ENCODE measurements at places on chromosomes 11 and 22.

DNA sequence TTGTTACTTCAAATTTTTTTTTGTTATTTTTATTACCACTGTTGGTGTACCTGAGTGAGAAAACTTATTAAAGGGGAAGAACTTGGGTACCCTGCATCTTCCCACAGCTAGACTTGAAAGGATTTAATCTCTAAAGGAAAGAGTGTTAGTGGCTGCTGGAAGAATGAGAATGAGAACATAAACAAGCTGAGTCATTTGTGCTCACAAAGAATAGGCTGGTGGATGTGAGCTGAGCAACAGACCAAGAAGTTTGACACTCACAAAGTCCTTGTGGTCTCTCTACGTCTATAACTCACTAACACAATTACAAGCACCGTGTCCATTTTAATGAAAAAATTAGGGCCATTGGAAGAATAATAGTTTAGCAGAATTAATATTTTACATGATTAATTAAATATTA lies 217.6 kb upstream of the ANO5 start:
- DNase-seq = no peak

- DNase-seq = no peak
These were observed 96.3 kb downstream of the PAX6 start for GRCh38 chr11:31714840-31715239.

DNA sequence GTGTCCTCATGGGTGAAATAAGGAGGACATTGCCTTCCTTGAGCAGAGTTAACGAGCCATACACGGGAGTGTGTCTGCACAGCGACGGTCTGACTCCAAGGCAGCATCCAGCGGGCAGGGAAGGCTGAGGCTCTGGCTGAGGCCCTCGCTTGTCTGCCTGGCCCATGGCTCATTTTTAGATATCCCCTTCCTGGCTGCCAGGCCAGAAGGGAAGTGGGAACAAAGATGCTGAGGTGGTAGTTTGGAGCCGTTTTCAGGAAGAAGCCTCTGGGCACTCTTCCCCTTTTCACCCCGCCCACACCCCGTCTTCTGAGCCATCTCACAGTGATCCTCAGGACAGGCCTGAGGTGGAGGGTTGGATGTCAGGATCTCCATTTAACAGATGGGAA lies 3.0 kb upstream of the SLCO2B1 start:
- no peak for DNase-seq

DNA sequence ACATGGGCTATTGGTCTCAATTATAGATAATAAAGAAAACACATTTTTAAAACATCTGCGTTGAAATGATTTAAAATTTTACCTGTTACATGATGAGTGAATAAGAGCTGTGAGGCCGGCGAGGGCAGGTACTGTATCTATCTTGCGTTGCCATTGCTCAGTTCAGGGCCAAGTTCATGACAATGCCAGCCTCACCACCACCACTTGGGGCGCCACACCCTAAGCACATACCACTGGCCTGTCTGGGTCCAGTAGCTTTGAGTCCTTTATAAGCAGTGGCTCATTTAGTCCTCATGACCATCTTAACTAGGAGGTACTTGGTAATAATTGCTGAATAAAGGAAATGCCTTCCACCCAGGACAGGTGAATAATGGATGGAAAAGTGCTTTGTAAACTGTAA lies 14.5 kb upstream of the MB start:
- DNase-seq = no peak

- no peak for DNase-seq
These were observed 686.9 kb downstream of the NTM start for GRCh38 chr11:132057266-132057665.

DNA sequence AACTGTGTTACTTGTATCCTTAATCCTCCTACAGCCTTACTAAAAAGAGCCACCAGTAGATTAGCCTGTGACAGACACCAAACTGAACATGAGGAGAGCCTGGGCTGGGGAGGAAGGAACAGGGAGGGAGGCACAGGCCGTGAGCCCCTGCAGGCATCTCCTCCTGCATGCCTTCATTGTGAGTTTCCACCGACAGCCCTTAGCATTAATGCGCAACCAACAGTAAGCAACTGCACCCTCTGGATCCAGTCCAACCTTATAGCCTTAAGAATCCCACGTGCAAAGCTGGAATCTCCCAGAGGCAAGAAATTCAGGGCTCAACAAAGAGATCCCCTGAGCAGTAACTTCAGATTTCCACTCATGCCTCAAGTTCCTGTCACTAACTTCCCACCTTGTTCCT lies 84.6 kb downstream of the ETS1 start:
- no peak for DNase-seq

GRCh38 chr11:120102864-120103122 lies 35.1 kb downstream of the TRIM29 start:
- DNase-seq = no peak

DNA sequence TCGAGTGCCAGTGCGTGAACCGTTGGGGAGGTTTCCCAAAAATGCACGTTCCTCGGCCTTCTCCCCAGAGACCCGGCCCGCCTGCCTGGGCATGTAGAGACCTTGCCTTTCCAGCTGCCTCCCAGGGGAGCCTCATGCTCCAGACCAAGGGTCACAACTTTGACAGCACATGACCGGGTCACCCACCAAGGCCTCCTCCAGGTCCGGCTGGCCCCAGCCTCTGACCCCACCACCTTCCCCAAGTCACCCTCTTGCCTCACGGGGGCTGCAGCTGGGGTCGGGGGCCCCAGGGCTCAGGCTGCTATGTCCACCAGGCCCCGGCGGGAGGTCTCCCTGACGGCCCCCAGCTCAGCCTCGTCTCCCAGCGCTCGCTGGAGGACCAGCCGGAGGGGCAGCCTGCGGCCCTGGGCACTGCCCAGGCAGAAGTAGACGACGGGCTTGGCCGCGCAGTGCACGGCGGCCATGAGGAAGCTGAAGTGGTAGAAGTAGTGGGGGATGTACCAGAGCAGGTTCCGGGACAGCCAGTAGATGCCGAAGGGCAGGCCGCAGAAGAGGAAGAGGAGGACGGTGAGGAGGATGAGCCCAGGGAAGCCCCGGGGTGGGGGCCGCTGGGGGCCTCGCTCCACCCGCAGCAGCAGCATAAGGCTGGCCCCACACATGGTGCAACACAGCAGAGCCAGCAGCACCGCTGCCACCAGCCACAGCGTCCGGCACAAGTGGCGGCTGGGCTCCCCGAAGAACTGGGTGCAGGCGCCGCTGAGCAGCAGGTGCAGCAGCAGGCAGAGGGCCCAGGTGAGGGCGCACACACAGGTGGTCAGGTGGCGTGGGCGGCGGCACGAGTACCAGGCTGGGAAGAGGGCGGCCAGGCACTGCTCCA lies 4.4 kb downstream of the MRGPRE start:
- DNase-seq = no peak

GRCh38 chr22:33007485-33007884 lies 50.7 kb downstream of the SYN3 start:
- DNase-seq = no peak

DNA sequence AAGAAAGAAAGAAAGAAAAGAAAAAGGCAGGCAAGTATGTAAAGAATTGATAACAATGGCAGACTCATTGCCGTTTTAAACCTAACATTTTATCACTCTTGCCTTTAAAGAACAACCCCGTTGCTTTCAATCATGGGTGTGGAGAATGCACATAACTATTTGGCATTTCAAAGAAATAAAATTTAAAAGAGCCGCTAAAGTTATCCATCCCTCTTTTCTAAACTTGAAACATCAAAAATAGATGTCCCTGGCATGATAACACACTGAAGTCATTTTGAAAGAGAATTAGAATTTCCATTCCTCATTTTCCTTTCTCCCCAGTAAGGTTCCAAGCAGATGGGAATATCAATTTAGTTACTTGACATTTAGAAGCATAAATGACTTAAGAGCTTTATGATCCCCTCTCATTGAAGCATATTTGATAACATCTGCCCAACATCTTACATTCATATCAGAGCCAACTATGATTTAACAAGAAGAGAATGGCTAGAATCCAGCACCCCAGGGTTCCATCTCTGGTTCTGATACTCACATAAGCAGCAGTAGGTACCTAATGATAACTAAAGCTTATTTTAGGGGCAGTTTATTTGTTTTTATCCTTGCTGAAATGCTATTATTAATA lies 529.6 kb upstream of the LRRC4C start:
- no peak for DNase-seq

DNA sequence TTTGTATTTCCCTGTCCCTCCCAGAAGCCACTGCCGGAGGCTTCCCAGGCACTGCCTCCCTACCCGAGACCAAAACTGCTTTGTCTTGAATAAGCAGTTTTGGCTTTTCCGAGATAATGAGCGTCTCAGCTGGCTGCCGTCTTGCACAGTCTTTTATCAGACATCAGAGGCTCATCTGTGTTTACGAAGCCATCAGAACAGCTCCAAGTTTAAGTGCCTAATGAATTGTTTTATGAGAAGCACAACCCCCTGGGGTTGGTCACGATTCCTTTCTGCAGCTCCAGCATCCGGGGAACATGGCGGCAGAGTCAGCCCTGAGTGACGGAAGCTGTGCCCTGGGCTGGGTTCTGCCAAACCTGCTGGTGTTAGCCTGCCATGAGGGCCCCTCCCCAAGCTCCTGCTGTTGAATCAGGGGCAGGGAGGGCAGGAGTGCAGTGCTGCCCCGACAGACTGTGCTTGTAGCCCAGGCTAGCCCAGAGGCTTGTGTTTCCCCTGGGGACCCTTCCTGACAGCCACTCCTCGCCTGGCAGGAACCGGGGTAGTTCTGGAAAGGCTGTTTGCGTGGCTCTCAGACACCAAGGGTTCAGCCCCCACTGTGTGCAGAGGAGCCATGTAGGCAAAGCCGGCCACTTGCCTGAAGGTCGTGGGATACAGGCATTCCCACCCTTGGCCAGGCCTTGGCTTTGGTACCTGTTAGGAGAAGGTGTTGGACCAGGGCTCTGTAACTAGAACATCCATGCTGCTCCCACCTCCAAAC lies 96.1 kb downstream of the MORC2 start:
- DNase-seq = no peak

- no peak for DNase-seq
These were observed 369 bp downstream of the DHCR7 start for GRCh38 chr11:71447791-71448256.

DNA sequence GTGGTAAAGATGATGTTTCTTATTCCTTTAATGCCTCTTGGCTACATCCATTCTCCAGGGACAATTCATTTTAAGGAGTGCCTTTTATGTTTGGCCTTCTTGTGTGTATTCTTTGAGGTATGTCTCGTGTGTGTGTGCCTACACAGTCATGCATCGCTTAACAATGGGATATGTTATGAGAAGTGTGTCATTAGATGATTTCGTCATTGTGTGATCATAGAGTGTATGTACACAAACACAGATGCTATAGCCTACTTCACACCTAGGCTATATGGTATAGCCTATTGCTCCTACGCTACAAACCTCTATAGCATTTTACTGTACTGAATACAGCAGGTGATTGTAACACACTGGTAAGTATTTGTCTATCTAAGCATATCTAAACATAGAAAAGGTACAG lies 23.0 kb downstream of the ZNF202 start:
- DNase-seq = no peak

DNA sequence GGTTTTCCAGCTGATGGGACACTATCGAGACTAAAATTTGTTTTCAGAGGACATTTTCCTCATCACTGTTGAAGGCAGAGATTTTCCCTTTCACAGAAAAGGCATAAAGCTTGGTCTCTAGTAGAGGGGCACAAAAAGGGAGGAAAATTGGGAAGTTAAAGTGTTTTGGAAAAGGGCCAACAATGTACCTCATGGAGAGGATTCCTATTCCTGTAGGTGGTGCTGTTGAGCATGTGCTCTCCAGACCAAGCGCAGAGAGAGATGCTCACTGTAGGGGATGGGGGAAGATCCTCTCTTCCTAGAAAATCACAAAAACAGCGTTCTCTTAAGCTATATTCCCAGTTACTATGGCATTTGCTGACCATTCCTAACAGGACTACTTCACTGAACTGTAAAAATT lies 44.9 kb downstream of the OR4C46 start:
- no peak for DNase-seq

DNA sequence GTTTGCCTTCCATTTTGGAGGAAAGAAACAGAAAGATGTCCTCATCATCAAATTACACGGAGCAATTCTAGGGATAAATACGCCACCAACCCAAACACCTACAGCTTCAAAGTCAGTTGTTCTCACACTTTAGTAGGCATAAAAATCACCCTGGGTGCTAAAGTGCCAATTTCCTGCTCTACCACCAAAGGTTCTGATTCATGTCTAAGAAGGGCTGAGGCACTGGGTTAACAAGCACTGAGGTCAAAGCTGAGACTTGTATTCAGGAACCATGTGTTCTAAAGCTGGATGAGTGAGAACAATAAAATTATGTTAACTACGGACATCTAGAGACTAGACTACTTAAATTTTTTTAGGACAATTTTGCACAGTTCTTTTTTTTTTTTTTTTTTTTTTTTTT lies 127.6 kb downstream of the MPPED2 start:
- no peak for DNase-seq

GRCh38 chr11:112477152-112477551 lies 216.5 kb upstream of the PLET1 start:
- no peak for DNase-seq

DNA sequence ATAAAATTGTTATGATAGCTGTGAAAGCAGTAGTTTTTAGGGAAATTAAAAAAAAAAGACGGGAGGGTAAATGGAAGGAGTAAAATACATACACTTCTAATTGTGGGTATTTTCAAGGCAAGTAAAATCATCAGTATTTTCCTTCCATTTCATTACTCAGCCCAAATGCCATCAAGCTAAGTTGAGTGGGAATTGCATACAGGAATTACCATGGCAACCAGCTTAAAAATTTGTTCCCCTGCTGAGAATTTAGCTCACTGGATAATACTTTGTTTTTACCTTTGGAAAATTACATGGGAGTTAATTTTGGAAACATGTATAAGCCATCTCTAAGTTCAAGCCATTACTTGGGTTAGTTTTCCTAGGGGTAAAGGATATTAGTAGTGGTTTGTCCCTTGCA lies 1873.4 kb downstream of the LRRC4C start:
- DNase-seq = no peak

DNA sequence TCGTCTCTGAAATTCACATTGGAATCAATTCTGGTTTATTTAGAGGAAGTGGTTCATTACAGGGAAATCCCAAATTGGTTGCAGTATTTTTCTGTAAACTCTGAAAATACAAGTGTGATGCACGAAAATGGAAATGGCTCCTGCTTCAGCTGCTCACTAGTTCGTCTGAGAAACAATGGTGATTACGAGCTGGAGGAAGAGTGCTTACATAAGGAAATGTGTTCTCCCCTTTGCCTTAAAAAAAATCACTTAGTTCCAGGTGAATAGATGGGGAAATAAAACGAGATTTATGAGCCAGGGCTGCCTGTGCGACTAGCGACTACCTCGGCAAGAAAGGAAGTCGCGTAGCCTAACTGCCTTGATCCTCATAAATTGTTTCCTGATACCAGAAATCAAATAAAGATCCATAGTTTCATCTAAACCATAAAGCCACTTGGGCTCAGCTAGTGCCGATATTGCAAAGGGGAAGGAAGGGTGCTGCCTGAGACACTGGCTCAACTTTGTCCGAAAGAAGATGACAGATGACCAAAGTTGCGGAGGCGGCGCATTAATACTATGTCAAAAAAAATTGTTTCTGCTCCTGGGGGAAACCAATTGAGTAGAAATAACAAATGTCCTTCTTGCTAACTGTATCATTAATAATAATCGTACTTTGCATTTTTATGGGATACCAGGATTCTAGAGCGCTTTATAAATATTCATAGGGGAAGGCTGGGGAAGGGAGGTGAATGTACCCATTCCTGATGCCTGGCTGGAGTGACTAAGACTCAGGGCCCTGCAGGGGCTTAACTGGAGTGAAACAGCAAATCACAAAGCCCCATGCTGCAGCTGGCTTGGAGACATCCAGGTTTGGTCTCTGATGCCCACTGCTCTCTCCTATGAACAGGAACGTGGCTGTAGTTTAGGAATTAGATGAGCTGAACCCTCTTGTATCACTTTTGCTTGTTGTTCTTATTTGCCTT lies 185.7 kb downstream of the BLID start:
- DNase-seq = no peak

All from occipital lobe (tissue), 3 donors.